GM06990 (cell line): ENCODE measurements at places on chromosomes 1 and 21.

GRCh38 chr1:22119626-22120468, 23.1 kb downstream of the WNT4 start:
- DNase-seq = no peak

GRCh38 chr1:195946500-195946899, 661.7 kb downstream of the KCNT2 start:
- DNase-seq = no peak

GRCh38 chr1:43969416-43969745, 429 bp upstream of the DPH2 start:
- no peak for DNase-seq

DNA sequence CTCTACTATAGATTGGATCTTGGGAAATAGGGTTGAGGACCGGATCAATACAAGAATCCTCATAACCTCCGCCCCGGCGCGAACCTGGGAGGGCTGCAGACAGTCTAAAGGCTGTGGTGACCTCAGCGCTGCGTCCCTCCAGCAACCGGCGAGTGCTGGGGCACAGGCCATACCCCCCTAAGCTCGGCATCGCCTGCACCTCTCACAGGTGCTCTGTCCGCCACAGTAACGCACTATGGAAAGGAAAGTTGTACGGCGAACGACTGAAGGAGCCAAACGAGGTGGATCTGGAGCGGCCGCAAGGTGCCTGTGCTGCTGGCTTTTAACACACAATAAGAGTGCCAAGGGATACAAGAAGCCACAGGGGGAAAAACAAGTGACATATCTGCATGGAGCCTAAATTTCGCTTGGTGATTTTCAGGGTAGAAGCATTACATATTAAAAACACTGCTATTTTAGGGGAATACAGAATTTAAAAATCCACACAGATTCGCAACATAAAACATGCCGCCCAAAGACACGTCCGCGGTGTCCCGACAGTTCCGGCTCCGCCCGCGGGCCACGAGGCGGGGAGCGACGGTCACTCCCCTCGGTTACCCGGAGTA, 1.4 kb upstream of the RBM15 start:
- DNase-seq = peak; percentile 72

GRCh38 chr1:27489501-27489972, 430 bp downstream of the WASF2 start:
- DNase-seq = no peak

DNA sequence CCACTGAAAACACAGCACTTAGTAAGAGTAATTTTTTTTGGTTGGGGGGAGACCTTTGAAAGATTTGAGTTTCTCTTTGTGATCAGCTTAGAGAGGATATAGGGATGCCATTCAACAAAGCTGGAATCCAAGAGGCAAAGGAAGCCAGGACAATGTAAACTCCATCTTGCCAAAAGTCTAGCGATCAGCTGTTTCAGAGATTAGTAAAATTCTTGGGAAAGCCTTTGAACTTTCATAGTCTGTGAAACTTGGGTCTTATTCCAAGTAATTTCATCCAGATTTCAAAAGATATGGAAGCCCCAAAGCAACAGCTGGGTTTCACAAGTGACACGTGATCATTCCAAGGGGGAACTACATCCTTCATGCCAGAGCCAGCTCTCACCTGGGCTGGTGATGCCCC, 30.2 kb upstream of the TNR start:
- no peak for DNase-seq
